Activated gamma-delta T cell (primary cell): ENCODE measurements at places on chromosomes 6 and 20.

- no peak for DNase-seq
Measured at GRCh38 chr6:24991810-24992467, 56.2 kb upstream of the RIPOR2 start.

- no peak for DNase-seq
Measured at GRCh38 chr6:43097098-43097489, 21.0 kb downstream of the PTK7 start.

GRCh38 chr6:137870744-137871247, 3.7 kb downstream of the TNFAIP3 start:
- DNase-seq = no peak

DNA sequence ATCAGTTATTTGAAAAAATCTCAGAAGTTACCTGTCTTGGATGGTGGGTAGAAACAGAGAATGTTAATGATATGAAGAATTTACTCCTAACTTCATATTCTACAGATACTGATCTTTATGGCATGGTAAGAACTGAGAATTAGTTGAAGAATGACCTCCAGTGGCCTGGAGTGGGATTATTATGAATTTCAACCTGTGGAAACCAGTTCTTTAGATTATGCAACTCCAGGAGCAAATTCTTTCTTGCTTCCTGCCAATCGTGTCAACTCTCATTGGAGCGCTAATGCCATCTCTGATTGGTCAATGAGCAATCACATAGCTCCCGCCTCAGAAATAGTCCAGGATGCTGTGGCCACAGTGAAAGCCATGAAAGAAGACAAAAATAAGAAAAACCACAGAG, 40.6 kb downstream of the LYRM2 start:
- no peak for DNase-seq

- DNase-seq = no peak
Measured at GRCh38 chr6:9186148-9186547, 750.8 kb upstream of the SLC35B3 start.

GRCh38 chr20:3749689-3750531, 17.4 kb downstream of the HSPA12B start:
- no peak for DNase-seq
